ENCODE measurements at places on chromosomes 3 and 15. TPM values are rescaled to one million over a fixed set of nuclear protein-coding genes. Genes with fewer than 3 reads are reported as not detected.

Gene TNFSF10
- 0.19 TPM for total RNA-seq

Gene PXYLP1
- total RNA-seq = 35.3 TPM

Gene PLCB2
- total RNA-seq = 1.2 TPM

Gene C3orf22
- total RNA-seq = 0.47 TPM

Gene DPPA4
- 0.36 TPM for total RNA-seq

DNA sequence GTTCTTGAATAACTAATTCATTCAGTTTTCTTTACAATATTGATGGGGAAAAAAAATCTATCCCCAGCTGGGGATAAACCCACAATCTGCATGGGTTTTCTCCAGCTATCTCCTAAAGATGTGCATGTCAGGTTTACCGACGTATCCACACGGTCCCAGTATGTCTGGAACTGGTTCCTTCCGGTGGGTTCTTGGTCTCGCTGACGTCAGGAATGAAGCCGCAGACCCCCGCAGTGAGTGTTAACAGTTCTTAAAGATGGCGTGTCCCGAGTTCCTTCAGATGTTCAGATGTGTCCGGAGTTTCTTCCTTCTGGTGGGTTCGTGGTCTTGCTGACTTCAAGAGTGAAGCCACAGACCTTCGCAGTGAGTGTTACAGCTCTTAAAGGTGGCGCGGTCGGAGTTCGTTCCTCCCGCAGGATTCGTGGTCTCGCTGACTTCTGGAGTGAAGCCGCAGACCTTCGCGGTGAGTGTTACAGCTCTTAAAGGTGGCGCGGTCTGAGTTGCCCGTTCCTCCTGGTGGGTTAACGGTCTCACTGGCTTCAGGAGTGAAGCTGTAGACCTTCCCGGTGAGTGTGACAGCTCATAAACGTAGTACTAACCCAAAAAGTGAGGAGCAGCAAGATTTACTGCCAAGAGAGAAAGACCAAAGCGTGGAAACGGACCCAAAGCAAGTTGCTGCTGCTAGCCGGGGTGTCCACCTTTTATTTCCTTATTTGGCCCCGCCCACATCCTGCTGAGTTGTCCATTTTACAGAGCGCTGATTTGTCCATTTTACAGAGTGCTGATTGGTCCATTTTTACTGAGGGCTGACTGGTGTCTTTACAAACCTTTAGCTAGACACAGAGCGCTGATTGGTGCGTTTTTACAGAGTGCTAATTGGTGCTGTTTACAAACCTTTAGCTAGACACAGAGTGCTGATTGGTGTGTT lies 195.1 kb upstream of the NR2F2 start:
- no peak for ATAC-seq

GRCh38 chr15:76075046-76075445 lies 15.3 kb downstream of the TMEM266 start:
- no peak for ATAC-seq

- ATAC-seq = no peak
These were observed 34.0 kb upstream of the DUSP7 start for GRCh38 chr3:52090131-52090932.

GRCh38 chr3:16148783-16149182 lies 25.7 kb upstream of the GALNT15 start:
- ATAC-seq = peak; percentile 91

GRCh38 chr3:52381623-52382022 lies 63.3 kb downstream of the SEMA3G start:
- no peak for ATAC-seq

GRCh38 chr3:128967748-128968355 lies 26.0 kb downstream of the CFAP92 start:
- ATAC-seq = no peak

DNA sequence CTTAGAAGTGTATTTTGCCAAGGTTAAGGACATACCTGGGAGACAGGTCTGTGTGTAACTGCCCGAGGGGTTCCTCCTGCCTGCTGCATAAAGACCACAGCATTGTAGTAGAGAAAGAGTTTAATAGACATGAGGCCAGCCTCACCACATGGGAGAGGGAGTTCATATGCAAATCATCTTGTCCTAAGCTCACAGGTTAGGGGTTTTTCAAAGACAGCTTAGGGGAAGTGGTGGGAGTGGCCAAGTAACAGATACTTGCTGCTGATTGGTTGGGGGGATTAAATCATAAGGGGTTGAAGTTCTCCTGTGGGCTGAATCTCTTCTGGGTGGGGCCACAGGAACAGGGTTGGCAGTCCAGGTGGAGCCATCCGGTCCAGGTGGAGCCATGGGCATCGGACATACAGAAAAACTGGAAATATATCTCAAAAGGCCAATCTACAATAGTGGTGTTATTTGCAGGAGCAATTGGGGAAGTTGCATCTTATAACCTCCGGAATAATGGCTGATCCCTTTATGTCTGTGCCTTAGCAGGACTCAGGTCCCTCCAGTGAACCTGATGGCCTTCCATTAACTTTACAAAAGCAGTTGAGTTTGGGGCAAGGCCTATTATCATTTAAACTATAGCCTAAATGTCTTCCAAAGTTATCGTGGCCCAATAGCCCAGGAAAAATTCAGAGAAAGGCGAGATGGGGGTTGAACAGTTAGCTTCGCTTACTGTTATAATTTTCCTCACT lies 86.0 kb upstream of the MFGE8 start:
- ATAC-seq = no peak

DNA sequence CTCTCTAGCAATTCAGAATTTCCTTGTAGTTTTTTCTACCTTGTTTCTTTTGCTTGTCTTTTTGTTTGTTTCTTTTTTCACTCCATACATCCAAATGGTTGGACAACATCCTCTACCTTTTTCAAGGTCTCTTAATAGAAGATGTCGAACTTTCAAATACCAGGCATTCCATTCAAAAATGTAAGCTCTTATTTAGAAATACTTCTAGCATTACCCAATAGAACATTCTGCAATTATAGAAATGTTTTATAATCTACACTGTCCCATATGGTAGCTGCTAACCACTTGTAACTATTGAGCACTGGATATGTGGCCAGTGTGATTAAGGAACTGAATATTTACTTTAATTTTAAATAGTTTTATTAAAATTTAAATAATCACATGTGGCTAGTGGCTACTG lies 196.2 kb upstream of the MRPL3 start:
- ATAC-seq = no peak

DNA sequence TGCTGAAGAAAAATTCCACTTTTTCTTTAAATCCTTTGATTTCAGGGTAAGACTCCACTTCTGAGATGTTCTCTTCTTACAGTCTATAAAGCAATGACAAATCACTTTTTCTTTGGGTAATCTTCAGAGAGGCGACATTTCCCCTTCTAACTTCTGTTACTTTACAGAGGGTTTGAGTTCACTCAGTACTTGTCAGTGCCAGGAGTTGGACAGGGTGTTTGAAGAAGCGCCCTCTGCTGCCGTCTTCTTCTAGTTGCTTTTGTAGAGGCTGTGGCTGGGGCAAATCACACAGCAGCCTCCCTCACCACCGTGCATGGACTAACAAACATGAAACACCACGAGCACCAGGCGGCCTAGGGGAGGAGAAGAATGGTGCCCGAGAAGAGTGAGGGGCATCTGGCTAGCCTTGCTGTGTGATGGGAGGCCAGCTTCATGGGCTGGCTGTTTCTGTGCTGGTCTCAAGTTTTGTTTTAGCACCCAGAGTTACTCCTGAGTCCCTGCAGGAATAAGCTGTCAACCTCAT lies at the start of gene CD80:
Gene CD80, minus strand, starts transcription at position 174 of the 523 bp plus-strand sequence. CDS start 1,886 bp downstream, outside the sequence.
- ATAC-seq = peak; percentile 90

DNA sequence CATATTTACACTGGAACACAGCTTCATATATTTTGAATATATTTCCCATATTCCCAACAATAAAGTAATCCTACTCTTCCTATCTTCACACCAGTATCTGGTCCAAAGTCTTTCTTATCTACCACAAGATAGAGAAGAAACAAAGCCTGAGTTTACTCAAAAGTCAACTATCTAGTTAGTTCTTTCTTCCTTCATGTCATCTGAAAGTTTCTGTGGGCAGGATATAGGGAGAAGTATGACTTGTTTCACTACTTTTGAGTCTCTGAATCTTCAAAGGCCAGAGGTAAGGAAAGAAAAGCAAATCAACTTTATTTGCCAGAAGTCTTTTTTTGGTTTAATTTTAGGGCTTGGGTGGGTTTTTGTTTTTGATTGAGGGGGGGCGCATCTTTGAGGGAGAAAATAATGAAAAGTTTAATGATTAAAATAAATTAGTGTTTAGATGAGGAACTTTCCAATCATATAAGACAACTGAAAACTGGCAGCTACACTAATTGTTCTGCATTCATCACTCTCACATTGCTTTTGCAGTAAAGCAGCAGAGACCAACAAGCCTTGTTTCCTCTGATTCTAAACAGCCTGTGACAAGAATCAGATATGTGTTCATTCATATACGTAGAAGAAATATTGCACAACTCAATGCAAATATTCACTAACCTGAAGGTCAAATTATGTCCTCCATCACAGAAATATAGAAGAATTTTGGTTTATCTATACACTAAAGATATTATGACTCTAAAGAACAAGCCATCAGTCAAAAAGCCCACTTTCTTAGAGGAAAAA lies 421.4 kb downstream of the SHQ1 start:
- no peak for ATAC-seq

DNA sequence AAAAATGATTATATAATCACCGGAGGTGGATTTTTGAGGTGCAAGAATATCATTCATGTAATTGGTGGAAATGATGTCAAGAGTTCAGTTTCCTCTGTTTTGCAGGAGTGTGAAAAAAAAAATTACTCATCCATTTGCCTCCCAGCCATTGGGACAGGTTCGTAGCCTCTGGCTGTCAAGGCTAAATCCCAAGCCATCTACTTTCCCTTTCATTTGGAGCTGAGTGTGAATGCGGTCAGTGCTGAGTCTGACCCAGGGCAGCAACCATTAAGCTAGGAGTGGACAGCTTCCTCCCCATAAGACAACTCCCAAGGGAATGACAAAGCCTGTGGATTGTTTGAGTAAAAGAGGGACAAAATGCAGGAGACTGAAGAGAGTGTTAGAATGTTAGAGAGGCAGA lies 33.6 kb downstream of the PARP14 start:
- no peak for ATAC-seq

DNA sequence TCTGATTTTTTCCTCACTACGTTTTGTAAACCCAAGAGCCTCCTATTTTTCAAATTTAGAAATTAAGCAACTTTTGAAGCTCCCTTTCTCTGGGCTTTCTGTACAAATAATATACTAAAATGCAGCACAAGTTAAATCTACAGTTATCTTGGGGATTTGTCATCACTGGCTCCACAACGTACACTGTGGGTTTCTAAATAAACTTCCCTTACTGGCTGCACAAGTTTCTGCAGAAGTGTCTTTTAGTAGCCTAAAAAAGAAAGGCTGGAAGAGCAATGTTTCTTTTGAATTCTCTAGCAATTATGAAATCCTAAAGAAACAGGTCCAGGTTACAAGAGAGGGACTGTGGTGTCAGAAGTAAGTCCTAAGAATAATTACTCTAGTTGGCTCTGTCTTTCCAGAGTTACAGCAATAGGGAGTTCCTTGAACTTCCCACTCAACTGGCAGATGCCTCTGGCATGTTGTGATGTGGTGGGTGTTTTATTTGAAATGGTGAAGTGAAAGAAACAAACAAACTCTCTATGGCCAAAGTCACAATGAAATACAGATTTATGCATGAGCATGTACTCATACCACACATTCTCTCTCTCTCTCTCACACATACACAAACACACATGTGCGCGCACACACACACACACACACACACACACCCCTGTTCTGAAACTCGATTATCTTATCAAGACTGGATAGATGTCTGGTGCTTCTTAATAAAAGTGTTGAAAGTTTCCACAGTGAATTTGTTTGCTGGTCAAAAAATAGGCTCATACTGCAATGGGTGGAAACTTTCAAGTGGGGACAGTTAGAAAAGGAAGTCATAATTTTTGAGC lies 198.2 kb downstream of the SSR3 start:
- ATAC-seq = no peak
